ENCODE measurements at places on chromosomes 3 and 15.
A peak's percentile ranks its signal among the peaks of the same experiment; 100 is the strongest.

DNA sequence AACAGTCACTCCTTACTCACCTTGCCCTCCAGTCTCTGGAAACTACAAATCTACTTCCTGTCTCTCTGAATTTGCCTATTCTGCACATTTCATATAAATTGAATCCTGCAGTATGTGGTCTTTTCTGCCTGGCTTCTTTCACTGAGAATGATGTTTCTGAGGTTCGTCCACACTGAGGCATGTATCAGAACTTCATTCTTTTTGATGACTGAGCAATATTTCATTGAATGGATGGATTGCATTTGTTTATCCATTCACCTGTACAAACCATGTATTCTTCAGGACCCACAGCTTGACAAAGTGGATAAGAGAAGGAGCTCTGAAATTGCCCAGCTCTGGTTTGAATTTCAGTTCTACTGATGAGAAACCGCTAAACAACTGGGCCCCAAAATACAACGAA lies 118.9 kb upstream of the ARRDC4 start:
- DNase-seq: no peak

DNA sequence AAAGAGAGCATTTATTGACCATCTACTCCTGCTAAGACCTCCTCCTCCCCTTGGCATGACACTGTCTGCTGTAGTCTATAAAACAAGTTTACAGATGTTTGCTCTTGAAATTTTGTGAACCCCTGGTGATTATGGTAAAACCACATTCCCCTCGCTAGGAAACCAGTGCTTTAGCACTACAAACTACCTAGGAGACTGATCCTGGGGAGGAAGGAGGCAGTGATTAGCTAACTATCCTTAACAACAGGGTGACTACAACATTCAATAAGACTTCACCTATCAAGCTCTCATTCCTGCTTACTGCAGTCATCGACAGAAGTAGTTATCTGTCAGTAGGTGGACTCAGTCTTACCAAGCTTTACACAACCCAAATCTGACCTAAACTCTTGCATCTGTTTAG lies 371.3 kb downstream of the TUSC7 start:
- peak; percentile 16 for DNase-seq

DNA sequence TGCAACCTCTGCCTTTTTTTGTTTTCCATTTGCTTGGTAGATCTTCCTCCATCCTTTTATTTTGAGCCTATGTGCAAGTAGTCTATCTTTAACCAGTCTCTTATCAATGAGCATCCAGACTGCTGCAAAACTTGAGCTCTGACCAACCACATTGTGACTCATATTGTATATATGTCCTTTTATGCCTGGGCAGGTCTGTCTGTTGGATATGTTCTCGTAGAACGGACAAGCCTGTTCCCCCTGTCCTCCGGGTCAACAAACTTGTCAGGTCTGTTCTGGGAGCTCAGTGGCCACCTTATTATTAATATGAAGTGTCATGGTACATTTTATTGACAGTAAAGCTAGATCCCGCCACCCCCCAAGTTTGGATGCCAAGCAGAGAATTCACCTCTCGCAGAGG lies 252.9 kb upstream of the ST8SIA2 start:
- DNase-seq: no peak

- DNase-seq: peak; percentile 13
Measured at GRCh38 chr3:129837065-129837642, 56.4 kb downstream of the TMCC1 start.

- DNase-seq: no peak
Measured at GRCh38 chr3:50156549-50157493, 1.7 kb downstream of the SEMA3F start.

DNA sequence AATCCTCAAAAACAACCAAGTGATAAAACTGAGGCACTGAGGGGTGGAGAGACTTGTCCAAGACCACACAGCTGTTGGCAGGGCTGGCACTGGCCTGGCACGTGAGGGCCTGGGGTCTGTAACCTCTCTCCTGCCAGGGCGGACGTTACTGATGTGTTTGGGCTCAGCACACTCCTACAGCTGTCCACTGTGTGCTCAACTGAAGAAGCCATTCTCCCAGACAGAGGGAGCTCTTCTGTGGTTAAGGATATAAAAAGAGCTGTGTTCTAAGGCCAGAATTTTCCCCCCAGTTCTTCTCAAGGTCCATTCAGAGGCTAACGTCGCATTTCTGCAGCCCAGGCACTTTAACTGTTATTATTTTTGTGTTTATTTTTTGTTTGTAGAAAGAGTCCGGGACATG lies 429.0 kb upstream of the ATP11B start:
- DNase-seq: no peak

DNA sequence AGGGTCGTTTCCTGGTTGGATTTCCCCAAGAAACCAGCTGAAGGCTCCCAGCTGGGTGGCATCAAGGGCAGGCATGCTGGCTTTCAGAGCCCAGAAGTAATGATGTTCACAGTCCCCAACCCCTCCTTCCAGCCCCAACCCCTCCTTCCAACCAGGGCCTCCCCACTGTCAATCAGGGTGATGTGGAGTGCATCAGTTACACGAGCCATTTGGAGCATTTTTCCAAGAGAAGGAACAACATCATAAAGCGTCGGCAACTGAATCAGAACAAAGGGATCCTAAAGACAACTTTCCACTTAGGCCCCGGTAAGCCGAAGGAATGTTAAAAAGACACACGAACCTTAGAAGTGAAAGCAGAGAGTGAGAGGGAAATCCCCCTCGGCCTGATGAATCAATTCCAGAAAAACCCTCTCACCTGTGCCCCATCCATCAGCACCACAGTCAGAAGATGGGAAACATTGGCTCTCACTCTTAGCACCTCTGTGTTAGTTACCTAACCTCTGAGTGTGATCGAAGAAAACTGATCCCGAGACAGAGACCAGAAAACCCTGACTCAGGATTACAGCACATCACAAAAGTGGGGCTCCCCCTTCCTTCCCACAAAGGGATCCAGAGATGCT lies 101.2 kb upstream of the WNT5A start:
- DNase-seq: peak; percentile 8

DNA sequence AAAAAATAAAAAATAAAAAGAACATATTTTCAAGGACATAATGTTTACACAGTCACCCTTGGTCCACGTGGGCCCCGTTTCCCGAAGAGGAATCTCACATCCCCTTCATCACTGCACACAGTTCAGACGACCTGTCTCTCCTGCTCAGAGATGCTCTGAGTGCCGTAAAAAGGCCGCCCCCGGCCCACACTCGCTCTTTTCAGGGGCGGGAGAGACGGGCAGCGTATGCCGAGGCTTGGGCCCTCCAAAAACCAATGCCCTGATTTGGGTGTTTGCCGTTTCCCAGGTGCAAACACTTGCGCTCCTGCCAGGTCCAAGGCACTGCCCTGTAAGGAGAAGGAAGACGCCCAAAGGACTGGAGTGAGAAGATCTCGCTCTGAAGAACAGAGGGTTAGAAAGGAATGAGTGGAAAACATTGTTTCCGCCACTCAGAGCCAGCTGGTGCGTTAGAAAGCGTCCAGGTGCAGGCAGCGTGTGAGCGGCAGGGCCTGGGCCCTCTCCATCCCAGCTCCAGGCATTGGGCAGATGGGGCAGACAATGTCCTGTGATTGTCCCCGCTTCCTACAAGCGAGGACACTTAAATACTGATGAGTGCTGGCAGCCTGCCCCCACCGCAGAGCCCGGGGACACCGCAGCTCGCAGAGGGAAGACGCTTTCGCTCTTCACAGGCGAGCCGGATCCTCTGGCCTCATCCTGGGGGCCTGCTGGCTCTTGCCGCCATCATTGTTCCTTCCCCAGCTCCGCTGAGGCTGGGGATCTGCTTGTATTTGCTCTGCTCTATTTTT lies 53.2 kb downstream of the NIPA2 start:
- no peak for DNase-seq

DNA sequence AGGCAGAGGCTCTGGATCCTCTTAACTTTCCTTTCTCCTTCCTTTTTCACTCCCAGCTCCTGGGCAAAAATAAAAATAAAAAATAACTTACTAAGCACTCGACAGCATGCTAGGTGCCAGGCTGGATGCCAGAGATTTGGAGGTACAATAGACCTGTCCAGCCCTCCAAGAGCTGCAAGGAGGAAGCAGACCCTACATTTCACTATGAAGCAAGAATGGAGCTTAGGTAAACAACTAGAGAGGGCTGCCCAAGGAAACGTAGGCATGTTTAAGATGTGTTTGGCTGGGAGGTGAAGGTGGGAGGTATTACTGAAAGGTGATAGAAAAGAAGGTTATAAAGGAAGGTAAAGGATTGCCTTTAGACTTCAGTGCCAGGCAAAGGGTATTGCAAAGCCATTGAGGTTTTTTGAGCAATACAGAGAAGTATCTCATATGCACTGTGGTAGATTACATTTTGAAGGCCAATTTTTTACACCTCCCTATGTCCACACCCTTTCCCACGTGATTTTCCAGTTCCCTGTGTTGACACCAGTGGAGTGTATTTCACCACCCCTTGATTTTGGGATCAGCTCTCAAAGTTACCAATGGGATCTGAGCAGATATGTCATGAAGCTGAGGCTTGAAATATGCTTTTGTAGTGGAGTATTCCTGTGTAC lies 69.1 kb downstream of the DCLK3 start:
- no peak for DNase-seq

DNA sequence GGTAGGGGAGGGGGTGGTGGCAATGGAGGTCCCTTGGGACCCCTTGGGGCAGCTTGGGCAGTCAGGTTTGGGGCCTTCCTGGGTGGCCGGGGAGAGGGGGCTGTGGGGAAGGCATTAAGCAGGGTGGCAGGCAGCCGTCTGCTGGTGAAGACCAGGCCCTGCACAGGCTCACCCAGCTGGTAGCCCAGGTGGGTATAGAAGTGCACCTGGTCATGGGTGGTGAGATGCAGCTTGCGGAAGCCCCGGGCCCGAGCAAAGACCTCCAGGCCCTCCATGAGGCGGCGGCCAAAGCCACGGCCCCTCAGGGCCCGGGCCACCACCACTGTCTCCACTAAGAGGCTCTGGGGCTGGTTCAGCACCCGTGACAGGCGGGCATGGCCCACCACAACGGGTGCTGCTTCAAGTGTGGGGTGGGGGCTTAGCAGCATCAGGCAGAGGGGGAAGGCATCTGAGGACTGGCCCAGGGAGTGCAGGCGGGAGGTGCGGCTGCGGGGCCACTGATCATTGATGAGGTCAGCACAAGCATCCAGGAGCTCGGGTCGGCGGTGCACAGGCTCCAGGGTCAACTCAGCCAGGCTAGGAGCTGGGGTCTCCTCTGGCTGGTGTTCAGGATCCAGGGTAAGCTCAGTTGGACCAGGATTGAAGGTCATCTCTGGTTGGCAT lies 2.4 kb downstream of the HYAL3 start:
- no peak for DNase-seq

DNA sequence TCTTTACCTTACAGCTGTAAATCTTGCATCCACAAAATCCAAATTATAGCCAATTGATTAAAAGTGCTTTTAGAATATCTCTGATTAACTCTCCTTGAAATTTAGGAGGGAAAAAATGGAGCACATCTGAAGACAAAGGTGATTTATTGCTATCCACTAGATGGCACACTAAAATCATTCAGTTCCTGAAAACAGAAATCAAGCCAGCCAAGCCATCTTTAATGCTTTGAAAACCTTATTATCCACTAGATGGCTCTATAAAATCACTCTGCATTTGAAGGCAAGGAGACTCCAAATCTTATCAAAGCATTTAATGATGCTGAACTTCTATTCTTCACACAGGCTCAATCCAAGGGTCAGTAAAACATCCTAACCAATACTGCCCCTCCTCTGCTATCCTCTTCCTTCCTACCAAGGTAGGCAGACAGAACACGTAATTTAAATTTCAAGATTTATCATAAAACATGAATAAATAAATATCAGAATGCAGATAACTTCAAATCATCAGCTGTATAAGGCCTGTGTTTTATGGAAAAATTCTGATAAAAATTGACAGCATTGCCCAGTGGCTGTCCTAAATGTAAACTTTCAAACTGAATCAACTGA lies 48.4 kb downstream of the GOLIM4 start:
- DNase-seq: peak; percentile 83

- no peak for DNase-seq
Measured at GRCh38 chr3:46335541-46335940, 18.4 kb upstream of the CCR2 start.

DNA sequence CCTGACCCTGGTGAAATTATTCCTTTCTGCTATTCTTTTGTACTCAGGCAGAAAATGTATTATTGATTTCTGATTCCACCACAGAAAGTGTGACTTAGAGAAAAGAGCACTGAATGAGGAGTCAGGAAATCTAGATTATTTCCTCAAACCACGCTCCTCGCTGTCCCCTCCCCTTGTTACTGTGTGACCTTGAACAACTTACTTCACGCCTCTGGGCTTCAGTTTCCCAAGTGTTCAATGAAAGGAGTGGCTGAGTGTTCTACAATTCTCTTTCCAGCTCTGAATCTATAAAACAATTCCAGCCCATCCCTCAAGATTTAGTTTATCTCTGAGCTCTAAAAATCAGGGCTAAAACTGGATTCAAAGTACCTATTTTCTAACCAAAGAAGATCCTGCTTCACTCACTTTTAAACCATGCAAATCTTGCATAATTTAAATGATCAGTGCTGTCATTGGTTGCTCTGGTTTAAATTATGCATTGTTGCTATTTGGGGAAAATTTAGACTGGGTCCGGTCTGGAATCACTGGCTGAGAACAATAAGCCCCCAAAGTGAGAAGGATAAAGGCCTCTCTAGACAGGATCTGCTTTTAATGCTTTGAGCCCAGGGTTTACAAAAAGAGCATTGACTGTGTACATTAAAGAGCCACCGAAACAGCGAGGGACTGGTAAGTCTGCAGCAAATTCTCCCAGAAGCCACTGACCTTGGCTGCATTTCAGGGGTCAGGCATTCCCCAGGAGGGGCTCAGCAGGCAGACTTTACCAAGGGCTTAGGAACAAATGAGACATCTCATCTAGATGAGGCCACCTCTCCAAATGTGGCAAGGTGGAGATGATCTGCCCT lies 3.2 kb downstream of the TNIK start:
- no peak for DNase-seq
